Left kidney (tissue), 8 donors: ENCODE measurements at places on chromosomes 6 and 20.
A peak's percentile ranks its signal among the peaks of the same experiment; 100 is the strongest.

DNA sequence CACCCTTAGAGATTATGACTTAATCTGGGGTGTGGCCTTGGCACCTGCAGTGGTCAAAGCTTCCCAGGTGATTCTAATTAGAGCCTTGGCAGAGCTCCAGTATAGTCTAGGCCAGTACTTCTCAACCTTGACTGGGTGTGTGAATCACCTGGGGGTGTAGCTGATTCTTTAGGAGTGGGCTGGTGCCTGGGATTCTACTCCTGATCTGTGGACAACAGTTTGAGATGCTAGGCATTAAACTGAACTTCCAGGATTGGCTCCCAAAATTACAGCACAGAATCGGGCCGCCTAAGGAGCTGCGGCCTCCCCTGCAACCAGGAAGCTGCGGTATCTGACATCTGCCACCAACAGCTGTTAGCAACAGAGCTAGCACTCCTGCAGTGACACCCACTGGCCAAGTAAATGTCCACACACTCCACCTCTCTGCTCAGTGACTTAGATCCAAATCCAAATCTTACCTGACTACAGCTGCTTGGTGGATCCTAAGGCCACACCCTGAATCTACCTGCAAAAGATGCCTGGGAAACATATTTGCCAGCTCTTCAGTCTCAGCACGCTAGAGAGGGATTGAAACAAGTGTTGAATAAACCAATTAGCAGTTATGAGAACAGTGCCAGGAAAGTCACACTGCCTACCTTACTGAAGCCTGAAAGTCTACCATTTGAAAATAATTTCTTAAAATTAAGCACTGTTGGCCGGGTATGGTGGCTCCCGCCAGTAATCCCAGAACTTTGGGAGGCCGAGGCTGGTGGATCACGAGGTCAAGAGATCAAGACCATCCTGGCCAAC, 126.7 kb downstream of the UNC5CL start:
- DNase-seq: peak; percentile 43

- DNase-seq: peak; percentile 48
Observed at GRCh38 chr6:152241013-152241766, 396.0 kb downstream of the SYNE1 start.

- DNase-seq: no peak
Observed at GRCh38 chr6:167712731-167713475, 113.8 kb upstream of the AFDN start.

GRCh38 chr20:44137266-44137801, 49.7 kb downstream of the JPH2 start:
- DNase-seq: peak; percentile 50

DNA sequence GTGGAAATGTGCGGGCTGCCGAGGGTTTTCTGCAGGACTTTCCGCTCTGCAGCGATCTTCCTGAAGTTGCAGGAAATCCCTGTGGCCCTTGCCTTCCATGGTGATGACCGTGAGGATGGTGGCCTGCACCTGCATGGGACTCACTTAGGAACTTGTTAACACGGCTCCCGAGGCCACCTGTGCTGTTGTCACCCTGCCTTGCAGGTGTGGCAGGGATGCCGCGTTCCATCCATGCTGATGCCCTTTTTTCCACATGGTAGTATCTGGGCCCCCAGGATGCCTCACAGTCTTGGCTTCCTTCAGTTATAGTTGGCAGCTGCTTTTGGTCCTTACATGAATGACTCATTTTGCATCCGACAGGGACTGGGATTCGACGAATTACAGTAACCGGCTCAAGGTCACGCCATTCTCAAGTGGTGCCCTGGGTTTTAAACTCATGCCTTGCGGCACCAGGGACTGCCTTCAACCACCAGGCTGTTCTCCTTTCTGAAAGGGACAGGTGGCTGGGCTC, 37.2 kb downstream of the SYNJ2 start:
- no peak for DNase-seq

GRCh38 chr6:593139-593906, 63.6 kb downstream of the HUS1B start:
- peak; percentile 64 for DNase-seq

- DNase-seq: peak; percentile 51
Observed at GRCh38 chr6:43771210-43771857, 1.3 kb downstream of the VEGFA start.

DNA sequence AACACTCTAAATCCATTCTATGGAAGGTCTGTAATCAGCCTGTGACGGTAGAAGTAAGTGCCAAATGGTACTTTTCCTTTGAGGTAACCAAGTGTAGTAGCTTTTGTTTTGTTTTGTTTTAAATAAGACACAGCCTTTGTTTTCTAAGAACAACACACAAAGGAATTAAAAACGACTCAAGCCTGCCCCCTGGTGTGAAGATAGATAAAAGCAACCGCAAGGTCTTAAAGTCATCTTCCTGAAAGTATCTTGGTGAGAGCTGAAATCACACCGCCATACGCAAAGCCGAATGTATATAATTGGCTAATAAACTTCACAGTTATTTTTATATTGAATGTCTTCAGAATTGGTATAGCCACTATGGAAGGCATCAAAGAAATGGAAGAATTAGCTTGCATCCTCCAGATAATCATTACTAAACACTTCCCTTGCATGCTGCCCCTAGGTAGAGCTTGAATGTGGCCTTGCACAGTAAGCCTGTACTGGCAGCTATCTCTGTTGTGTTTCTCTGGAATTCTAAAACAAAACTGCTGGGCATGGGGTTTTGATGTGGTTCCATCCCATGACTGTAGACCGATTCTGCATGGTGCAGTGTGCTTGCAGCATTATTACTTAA, 95.6 kb downstream of the LAMP5 start:
- DNase-seq: peak; percentile 81

- DNase-seq: no peak
Observed at GRCh38 chr6:39553029-39553428, 172.2 kb downstream of the KIF6 start.

GRCh38 chr6:30348957-30349356, 4.0 kb downstream of the RPP21 start:
- no peak for DNase-seq

GRCh38 chr20:19977373-19977770, 39.8 kb upstream of the NAA20 start:
- no peak for DNase-seq

- DNase-seq: no peak
Observed at GRCh38 chr20:61659994-61660346, 405.7 kb downstream of the TAF4 start.

DNA sequence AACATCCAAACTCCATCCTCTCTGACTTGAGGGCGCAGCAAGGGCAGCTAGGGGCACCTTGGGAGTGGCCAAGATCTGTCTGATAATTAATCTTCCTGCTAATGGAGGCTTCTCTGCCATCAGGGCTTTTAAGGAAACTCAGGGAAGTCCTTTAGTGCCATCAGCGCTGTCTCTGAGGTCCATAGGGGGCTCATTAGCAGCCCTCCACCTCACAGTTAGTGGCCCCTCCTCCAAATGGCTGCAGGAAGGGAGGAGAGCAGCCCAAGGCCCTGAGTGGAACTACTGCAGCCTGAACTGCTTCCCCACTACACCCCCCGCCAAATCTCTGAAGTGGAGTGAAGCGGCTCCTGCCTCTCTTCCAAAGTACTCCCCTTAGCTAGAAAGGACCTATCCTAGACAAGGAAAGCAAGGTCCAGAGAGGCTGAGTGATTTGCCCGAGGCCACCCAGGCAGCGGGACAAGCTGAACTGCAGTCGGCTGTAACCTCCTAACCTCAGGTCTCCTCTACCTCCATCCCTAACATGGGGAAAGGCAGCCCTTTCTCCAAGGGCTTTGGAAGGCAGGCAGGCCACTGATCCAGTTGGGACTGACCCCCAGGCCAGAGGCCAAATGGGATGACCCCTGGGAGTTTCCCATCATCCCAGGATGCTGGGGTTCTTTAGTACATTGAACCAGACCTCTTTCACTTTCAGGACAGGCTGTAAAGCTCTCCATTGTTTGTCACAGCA, 39.5 kb upstream of the ZFAND3 start:
- DNase-seq: no peak

DNA sequence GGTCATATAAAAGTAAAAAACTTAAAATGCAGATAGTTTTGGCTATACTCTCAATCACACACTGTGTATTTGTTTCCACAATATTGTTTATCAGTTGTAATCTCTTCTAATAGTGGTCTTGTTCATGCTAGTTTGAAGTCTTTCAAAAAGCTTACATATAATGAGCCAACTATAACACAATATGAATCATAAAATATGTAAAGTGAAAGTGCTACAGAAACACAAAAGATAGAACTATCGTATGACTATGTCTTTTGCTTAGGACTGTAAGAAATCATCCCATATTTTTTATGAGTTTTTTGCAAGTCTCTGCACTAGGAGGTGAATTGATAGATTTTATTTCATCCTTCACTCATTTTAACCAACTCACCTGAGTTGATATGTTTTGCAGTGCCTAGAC, 136.0 kb downstream of the MMUT start:
- no peak for DNase-seq

GRCh38 chr6:156280065-156280464, 497.1 kb upstream of the ARID1B start:
- peak; percentile 79 for DNase-seq

DNA sequence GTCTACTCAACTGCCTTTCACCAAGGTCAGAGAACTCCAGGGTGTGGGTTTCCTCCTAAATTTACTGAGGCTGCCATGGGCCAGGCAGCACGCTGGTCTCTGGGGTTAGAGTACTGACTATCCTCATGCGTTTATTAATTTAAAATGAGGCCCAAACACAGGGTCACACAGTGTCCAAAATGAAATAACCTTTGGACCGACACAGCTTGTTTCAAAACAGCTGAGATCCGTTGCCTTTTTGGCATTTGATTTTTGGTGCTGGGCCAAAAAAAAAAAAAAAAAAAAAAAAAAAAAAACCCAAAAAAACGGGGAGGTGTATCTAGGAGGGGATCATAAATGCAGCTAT, 14.6 kb upstream of the TOX2 start:
- no peak for DNase-seq

GRCh38 chr6:8831366-8832152, 396.2 kb upstream of the SLC35B3 start:
- no peak for DNase-seq

DNA sequence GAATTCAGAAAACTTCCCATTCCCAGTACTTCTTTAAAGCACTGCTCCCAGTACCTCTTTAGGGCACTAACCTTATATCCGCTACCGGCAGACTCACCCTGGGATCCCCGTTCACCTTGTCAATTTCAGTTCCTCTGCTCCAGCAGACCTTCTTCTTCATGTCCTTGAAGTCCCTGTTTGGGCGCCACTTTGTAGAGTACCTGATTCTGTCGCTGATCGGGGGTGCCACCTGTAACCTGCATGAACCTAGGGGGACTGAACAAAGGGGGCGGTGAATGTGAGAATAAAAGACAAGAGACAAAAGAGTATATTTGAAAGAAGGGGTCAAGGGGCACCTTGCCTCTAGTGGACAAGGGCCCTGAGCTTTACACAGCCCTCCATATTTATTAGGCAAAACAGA, 4.9 kb upstream of the GINS1 start:
- DNase-seq: no peak

GRCh38 chr6:46437671-46438221, 53.5 kb downstream of the RCAN2 start:
- no peak for DNase-seq

DNA sequence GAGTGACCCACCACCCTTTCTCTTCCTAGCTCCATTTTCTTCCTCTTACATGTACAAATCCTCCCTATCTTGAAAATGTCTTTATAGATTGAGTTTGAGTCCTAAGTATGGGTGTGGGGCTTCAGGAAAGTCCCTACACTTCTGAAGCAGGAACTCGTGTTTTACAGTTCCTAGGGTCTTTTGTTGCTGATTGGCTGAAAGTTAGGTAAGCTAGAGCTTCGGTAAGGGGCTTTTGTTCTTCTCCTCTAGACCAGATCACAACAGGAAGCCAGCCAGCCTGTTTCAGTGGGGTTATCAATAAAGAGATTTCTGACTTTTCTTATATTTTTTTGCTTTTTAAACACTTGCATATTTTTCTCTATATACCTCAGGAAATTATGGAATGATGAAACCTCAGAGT, 51.3 kb downstream of the CNR1 start:
- DNase-seq: no peak

DNA sequence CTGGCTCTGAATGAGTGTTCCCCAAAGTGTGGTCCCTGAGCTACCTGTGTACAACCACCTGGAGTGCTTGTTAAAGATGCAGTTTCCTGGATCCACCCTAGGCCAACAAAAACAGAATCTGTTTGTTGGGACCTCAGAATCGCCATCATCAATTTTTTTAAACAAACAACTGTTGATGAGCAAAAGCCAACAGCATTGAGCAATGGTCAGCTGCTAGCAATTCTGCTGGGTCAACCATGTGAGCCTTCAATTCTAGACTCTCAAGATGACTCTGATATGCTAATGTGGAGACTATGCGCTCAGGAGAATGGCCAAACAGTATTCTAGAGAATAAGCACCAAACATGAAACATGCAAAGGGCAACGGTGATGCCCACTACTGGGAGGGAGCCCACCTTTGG, 64.4 kb upstream of the IYD start:
- no peak for DNase-seq

- DNase-seq: no peak
Observed at GRCh38 chr6:68122032-68122431, 513.0 kb upstream of the ADGRB3 start.

- no peak for DNase-seq
Observed at GRCh38 chr20:23082846-23083552, 3.1 kb downstream of the CD93 start.

DNA sequence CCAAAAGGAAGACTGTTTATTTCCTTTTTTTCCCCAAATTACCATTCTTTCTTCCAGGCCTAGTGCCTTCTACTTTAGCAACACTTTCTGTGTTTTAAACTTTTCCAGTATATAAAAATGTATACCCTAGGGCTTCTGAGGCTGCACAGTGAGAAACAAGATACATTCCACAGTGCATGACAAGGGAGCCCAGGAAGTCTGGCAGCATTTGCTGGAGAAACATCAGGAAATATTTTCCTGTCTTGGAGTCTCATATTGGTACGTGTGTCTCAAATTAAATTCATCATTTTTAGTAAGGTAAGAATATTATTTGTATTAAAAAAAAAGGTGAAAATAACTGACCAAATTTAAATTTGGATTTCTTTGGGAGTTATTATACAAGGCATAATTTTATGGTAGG, 662.6 kb downstream of the RFPL4B start:
- no peak for DNase-seq

GRCh38 chr20:1232286-1233111, 6.7 kb downstream of the RAD21L1 start:
- DNase-seq: no peak

- no peak for DNase-seq
Observed at GRCh38 chr6:142372348-142372747, 70.5 kb downstream of the ADGRG6 start.

DNA sequence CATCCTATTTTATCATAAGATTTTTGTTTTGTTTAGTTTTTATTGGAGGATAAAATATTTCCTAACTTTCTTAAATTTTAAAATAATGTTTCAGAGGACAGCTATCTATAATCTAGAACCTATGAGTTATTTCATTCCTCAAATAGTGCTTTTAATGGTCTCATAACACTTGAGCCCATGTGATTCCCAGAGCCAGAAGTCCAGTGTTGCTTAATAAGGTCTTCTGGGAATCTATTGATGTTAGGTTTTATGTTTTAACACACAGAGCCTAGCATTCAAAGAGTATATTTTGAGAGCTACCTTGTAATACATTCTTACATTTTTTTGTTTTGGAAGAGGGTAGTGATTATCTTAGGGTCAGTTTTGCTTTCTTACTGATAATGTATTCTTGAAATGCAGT, 200.2 kb downstream of the CENPW start:
- no peak for DNase-seq

GRCh38 chr6:43376551-43376981, 7.1 kb upstream of the ZNF318 start:
- no peak for DNase-seq
